HT-29 (cell line): ENCODE measurements at places on chromosomes 2 and 18.

DNA sequence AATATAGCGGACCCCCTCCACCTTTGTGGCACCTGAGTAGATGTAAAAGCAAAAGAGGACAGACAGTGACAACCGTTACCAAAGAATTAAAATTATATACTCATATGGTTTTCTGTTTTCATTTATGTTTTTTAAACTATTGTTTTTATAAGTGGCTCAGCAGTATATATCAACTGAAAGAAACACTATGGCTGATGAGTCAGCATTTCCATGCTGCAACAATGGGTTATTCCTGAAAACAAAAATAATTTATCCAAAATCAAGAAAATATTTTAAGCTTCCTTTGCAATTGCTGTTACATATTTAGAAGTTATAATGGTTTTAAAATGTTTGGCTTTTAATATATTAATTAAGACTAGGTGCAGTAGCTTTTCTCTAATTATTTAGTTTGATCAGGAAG, 17.7 kb downstream of the MRPS9 start:
- DNase-seq = no peak

DNA sequence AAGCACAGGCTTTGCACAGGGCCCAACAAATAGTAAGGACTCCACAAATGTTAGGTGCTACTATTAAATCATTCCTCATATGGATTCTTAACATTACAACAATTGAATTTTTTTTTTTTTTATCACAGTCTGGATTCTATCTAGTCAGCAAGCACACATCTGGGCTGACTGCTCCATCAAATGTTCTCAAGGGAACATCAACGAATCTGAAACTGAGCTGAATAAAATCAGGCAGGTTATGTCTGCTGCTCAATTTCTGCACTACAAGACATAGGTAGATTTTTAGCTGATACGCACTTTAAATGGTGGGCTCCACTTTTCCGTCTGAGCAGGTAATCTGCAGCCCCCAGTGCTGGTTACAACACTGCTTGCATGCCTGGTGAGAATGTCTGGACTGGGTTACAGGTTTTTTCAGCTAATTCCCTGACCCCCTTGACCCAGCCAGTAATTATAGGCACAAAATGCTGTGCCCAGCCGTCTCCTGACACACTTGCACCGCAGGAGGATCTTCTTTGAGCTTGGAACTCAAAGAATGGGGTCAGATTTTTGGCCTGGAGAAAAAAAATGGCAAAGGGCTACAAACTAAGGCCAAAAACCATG, 44.6 kb downstream of the ADD2 start:
- no peak for DNase-seq

DNA sequence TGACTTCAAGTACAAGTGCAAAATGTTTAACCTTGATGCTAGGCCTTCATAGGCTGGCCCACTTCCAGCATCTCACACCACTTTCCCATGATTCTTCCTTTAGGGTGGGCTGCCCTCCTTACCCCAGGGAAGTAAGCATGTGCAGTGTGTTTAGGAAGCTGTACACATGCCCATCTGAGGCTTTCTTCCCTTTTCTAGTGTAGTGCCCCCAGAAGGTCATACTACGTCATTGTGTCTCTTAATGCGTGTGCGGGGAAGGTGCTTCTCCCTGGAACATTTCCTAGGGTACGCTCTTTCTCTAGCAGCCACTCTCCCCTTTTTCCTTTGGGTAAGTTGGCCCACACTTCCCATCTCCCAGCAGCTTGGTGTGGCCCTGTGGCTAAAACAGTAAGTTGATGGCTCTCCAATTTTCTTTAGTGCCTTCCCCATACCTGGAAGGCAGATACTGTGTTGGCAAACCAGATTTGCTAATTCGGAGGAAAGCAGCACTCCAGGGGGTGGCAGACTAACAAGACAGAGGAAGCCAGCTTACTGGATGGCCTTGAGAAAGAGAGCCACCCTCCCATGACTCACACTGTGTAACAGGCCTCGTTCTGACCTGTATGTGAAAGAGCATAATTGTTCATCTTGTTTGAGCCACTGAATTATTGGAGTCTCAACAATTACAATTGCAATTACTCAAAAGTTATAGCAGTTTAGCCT, 1.1 kb upstream of the SULT6B1 start:
- DNase-seq = peak; percentile 79

GRCh38 chr2:1728821-1729220, 15.5 kb downstream of the PXDN start:
- no peak for DNase-seq

- no peak for DNase-seq
These were observed 316.5 kb downstream of the SOX11 start for GRCh38 chr2:6008726-6009125.

DNA sequence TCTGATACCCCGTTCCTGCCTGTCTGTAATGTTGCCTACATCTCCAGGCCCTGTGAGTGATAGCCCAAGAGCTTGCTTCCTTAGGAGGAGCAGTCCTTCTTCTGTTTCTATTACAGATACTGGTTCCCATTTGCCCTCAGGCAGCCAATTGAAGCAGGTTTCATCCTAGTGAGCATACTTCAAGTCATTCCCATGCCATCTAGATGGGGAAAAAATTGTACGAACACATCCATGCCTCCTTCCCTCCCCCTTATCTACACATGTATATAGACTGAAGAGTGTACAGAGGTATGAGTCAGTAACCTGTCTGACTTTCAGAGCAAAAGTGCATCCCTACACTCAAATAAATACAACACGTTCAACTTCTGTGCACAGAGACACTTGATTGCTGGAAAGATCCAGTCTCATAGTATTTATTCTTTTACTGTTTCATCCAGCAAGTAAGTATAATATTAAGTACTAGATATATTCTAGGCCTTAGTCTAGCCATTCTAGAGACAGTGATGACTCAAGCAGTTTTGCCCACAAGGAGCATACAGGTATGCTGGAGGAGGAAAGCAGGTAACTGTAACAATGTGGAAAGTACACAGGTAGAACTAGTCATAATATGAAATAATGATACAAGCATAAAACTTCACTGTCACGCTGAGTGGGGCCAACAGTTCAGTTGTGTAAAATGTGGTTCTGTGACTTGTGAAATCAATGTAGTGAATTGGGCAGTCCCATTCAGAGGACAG, 153.4 kb downstream of the MGAT5 start:
- DNase-seq = no peak

- no peak for DNase-seq
These were observed 51.2 kb upstream of the PXDN start for GRCh38 chr2:1795261-1796231.

GRCh38 chr2:217943446-217944321, 59.1 kb downstream of the TNS1 start:
- DNase-seq = peak; percentile 70

DNA sequence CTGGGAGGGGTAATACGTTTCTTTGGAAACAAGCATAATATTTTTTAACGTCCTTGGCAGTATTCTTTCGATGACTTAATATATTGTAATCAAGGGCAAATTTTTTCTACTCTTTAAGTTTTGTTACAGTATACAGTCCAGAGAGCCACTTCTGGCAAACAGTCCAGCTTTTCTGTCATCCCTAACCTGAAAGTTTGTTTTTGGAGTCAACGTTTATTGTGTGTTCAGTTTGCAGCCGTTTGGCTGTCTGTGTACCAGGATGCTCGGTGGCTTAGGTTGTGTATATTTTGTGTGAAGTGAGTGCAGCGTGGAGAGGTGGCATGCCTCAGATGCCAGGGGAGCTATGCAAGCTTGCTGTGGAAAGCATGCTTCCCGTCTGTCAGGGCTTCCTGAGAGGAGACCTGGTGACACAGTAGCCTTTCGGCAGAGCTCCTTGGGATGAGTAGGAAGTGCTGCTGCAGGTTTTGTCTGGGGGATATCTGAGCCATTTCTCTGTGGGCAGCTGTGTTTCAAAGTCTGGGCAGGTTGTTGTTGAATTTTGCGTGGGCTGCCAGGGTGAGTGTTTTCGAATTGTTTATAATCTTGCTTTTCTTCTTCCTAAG, 14.7 kb downstream of the MAP3K20 start:
- no peak for DNase-seq

DNA sequence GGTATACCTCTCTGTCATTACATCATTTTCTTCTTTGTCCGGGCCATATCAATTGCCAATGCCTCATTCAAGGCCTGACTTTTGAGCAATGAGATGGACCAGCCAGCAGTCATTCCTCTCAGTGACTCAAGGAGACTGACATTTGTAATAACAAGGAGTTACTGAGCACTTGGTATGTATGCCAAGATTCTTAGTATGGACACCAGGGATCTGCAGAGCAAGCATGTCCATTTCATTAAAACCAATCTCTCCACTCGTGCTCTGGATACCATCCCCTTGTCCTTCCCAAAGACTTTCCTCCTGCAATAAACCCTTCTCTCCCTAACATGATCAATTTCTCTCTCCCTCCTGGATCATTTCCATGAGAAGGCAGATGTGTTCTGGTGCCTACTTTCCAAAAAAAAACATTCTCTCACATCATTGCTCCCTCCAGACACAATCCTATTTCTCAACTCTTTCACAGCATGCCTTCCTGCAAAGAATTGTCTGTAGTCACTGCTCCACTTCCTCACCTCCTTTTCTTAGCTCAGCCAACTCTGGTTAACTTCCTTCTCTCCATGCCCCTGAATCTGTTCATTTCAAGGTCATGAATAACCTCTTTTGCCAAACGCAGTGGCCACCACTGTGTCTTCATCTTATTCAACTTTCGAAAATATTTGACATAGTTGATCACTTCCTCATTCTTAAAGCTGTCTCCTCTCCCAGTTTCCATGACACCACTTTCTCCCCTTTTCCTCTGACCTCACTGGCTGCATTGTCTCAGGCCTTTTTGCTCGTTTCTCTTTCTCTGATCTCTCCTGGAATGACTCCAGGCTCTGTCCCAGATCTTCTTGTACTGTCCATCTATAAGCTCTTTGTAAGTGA, 102.8 kb upstream of the CYP1B1 start:
- DNase-seq = no peak

GRCh38 chr18:28735731-28736130, 558.8 kb upstream of the CDH2 start:
- DNase-seq = no peak

DNA sequence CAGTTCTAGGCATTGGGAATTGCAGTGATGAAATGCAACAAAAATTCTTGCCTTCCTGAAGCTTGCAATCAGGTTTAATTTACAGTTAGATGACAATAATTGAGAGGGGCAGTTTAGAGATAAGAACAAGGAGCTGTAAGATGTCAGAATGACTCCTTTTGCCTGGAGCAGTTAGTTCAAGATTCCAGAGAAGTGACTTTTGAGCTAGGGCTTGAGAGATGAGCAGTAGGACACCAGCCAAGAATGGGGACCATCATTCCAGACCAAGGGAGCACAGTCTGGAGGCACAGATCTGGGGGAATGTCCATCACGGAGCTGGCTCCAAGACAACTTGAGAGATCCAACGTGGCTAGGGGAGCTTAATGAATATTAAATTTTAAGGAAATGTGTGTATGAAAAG, 26.8 kb downstream of the CACNB4 start:
- no peak for DNase-seq

DNA sequence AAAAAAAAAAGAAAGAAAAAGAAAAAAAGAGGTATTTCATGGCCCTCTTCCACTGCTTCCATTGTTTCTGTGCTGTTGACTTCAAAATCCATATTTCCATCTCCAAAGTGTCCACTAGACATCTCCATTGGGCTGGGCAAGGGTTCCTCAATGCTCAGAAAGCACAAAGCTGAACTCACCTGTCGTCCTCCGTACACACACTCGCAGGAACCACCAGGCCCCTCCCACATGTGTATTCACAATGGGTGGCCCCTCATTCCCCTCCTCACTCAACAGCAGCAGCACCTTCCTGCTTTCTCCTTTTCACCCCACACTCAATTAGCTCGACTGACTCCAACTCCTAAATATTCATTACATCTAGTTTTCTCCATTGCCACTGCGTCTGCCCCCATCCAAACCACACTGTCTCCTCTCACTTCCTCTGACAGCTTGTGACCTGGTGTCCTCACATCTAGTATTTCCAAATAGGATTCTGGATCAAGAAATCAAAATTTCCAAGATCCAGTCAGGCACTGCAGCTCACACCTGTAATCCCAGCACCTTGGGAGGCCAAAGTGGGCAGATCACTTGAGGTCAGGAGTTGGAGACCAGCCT, 25.2 kb downstream of the OSBPL1A start:
- DNase-seq = no peak

- DNase-seq = no peak
These were observed 152.8 kb downstream of the PIK3C3 start for GRCh38 chr18:42107691-42108450.

DNA sequence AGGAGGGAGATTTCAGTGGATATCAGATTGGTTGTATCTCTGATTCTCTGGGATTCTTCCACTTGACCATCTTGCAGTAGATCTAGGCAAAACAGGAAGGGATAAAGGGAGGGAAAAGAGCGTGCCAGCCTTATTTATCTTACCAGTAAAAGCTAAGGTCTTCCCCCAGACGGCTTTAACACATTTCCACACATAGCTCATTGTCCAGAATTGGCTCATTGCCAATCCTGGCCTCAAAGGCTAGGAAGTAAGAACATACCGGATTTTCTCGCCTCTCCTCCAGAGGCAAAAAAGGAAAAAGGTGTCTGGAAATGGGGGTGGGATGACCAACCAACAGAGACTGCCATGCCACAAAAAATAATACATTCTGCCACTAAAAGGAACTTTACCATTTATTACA, 411.6 kb upstream of the NRP2 start:
- peak; percentile 54 for DNase-seq

GRCh38 chr18:37641573-37641972, 76.0 kb upstream of the CELF4 start:
- no peak for DNase-seq

DNA sequence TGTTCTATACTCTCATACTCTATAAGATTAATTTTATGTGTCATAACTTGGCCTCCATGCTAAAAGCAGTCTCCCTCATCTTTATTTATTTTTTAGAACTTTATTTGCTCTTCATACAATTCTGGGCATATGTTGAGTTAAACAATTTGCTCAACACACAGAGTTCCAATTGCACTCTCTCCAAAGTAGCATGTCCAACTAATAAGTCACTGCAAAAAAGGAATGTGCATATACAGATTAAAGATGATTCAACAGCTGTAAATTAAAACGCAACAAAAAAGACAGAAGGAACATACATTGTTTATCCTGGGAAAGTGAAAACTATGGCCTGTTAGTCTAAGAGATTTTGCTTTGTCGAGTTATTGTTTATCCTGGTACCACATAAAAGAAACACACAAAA, 277.7 kb upstream of the ACVR2A start:
- DNase-seq = no peak

DNA sequence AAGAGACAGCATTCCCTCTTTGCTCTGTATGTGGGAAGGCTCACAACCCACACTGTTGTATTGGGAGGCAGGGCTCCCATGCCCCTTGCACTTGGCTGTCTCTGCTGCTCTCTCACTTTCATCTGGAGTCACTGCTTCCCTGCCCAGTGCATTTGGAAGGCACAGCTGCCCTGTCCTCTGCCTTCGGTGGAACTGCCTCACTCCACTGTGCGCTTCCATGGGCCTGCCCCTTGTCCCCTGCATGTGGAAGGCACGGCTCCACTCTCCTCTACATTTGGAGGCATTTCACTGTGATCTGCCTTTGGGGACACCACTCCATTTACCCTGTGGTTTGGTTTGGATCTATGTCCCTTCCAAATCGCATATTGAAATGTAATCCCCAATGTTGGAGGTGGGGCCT, 9.1 kb upstream of the PROM2 start:
- DNase-seq = no peak

GRCh38 chr18:2853926-2854664, 7.3 kb downstream of the EMILIN2 start:
- no peak for DNase-seq
